ENCODE measurements at places on chromosomes 4 and X.

DNA sequence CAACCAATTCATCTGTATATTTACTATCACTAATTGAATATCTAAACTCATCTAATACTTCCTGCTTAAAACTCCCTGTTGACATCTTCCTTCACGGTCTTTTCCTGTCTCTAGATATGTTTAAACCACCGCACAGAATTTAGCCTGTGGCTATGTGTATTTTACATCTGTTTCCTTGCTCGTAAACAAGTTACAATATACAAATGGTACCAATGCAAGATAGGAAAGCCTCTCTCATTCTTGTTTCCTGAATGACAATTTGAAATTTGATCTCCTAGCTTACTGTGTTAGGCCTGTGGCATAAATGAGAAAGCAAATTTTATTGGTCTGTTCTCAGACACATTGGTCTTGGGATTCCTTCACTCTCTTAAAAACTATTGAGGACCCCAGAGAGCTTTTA, 89.7 kb upstream of the PCDH7 start:
- DNase-seq, result no peak

DNA sequence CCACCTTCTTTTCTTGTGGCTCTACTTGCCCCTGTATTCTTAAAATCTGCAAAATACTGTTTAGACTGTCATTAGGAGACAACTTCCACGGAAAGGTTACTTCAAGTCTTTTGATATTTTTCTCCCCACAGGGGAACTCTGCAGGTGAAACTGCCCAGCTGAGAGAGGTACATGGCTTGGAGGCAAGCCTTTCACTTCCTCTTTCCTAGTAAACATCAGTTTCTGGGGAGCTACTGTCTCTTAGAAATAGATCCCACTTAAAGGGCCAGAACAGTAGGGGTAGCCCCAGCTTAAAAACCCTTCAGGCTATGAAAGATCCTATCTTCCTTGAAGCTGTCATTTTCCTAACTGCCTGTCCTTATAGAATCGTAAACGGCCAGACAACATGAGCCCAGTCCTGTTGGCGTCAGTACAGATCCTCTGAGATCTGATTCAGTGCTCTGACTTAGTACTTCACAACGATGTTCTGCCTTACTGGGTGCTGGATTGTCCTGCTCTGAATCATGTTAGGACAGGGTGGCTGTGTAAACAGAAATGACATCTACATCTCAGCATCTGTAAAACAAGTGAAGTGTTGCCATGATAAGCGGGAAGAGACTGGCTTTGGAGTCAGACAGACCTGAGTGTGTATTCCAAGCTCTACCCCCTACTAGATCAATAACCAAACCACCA, 102.1 kb downstream of the ITIH6 start:
- DNase-seq, result no peak

DNA sequence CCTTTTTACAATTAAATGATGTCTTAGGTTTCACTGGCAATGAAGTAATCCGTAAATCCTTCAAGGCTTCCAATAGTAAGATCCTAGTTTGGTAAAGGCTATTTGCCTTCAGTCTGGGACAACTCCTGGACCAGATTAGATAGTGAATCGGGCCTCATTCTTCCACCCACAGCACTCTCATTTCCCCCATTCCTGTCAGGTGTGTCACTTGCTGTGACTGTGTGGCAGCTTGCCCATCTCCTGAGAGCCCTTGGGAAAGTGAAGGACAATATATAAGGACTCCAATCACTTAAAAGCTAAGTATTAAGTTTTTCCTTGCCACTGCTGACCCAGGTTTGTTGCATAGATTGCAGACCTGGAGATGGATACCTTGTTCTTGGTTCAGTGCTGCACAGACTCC, 3.3 kb upstream of the GASK1B start:
- DNase-seq, result no peak

GRCh38 chr4:13710246-13710885, 82.8 kb upstream of the BOD1L1 start:
- DNase-seq, result no peak

DNA sequence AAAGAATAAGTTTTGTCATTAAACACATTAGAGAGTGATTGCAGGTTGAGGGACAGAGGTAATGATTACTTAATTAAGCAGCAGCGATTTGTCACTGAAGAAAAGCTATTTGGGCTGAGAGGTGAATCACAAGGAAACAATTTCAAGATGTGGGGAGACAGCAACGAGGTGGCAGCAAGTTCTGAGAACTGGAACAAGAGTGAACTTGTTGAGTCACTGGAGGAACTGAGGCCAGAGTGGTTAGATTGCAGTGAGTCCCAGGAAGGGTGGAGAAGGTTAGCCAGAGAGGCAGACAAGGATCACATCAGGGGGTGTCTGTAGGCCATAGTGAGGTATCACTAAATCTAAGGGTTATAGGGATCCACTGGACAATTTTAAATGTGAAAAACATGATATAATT, 57.9 kb upstream of the TMPRSS11A start:
- DNase-seq, result no peak

GRCh38 chr4:100907465-100908454, 389.9 kb upstream of the EMCN start:
- no peak for DNase-seq

GRCh38 chr4:6253111-6253510, 16.5 kb upstream of the WFS1 start:
- no peak for DNase-seq

GRCh38 chrX:2824886-2825285, 3.8 kb upstream of the GYG2 start:
- no peak for DNase-seq

DNA sequence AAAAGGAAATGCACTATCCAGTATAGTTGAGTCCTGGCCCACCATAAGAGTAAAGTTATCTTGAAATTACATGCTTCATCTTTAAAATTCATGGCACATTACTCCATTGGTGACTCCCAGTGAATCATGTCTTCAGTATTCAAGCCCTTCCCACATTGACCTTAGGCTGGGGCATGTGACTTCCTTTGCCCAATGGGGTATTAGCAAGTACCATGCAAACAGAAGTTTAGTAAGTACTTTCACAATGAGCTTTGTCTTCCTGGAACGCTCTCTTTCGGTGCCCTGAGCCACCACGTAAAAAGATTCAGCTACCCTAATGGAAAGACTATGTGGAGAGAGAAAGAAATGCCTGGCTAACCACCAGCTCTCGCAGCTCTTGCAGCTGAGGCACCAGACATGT, 235.4 kb downstream of the HNRNPD start:
- DNase-seq, result no peak

DNA sequence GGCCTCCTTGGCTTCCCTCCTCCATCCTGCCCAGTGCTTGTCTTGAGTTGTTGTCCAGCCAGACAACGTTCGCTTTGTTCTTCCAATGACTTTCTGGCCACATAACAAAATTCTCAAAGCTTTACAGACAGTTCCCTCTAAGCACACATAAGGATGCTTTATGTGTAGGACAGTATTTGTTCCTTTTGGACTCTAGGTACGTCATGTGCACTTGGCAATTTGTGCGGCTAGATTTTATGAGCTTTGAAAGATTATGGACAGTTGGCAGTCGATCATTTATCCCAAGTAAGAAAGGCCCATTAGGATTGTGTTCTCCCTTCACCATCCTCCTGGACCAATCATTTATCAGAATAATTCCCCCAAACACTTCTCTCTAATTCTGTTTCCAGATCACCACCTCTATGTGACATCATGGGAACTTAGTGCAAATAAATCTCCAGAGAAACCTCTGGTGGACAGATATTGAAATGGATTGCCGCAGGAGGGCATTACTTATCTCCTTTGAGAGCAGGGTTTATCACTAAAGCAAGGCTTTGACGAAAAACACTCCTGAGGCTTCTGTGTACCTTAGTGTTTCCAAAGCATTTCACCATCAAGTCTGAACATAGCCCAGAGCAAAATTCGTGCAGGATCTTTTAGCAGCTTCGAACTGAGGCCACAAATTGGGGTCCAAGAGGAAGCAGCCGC, 77.4 kb upstream of the BMPR1B start:
- DNase-seq, result no peak

- no peak for DNase-seq
Measured at GRCh38 chr4:66073961-66074360, 403.7 kb upstream of the EPHA5 start.

DNA sequence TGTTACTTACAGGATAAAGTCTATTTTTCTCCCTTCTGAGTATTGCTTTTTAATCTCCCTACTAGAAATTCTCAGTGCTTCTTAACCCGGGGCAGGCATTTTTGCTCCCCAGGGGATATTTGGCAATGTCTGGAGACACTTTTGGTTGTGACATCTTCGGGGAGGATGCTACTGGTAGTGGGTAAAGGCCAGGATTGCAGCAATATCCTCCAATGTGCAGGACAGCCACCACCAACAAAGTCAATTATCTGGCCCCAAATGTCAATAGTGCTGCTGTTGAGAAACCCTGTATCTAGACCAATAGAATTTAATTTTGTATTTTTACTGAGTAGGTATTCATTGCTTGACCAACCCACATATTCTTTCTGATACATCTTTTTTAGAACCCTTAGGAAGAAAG, 669.5 kb upstream of the MAGEB2 start:
- no peak for DNase-seq

GRCh38 chr4:184534511-184535391, 60.4 kb upstream of the IRF2 start:
- no peak for DNase-seq

DNA sequence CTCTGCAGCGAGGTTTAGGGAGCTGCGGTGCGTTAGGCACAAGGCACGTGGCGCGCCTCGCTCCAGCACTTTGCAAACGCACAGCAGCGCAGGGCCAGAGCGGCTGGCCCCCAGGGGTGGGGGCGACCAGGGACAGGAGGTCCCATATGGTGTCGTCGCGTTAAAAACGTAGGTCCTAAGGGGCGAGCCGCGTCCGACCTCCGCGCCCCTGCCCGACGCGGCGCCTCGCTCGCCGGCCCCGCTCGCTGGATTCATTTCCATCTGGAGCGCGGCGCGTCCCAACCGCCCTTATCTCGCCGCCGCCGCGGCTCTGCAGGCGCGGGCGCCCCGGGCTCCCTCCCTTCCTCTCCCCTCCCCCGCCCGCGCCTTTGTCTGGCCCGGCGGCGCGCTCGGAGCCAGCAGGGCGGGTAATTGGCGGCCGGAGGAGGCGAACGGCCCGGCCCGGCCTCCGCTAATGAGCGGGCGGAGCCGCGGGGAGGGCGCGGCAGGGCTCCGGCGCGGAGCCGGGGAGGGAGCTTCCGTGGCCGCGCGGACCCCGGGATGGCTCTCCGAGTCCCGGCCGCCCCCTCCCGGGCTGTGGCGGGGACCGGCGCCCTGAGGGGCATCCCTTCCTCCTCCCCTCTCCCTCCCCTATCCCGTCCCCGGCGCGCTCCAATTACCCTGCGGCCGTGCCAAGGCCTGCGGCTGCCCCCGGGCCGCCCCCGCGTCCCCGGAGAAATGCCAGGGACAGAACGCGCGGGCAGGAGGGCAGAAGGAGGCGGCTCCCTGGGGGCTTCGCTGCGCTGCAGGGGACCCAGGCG, 409.0 kb downstream of the BCOR start:
- DNase-seq, result no peak

DNA sequence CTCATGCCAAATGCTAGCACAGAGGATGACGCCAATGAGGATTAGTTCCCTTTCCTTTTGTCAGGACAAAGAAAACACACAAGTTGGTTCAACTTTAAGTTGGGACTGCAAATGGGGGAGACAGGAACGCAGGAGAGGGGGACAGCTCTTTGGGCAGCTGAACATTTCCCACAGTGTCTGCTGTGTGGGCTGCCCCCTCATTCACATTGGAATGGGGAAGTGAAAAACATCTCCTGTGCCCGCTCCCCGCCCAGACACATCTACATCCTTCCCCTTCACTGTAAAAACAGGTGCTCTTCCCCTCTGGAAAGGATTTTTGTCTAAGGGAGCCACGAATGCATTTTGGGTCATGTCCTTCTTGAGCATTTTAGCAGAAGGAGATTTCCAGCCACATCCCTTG, 44.5 kb upstream of the TBC1D9 start:
- DNase-seq, result no peak

DNA sequence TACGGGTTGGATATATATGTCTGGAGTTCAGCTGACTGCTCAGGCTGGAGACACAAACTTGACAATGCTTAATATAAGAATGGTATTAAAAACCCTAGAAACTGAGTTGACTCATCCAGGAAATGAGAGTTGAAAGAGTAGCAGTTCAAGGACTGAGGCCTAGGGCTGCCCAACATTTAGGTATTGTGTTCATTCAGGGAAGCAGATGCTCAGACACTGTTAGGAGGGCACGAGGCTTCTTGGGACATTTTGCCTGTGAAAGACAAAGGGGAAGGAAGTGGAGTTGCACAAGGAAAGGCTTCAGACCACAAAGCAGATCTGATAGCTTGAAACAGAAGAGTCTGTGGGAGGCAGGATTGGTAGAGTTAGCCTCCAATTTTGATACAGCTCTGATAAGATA, 52.0 kb upstream of the HS3ST1 start:
- DNase-seq, result no peak

GRCh38 chr4:99404595-99405287, 30.4 kb downstream of the ADH7 start:
- DNase-seq, result no peak

- no peak for DNase-seq
Measured at GRCh38 chr4:145644699-145645098, 25.5 kb downstream of the MMAA start.

DNA sequence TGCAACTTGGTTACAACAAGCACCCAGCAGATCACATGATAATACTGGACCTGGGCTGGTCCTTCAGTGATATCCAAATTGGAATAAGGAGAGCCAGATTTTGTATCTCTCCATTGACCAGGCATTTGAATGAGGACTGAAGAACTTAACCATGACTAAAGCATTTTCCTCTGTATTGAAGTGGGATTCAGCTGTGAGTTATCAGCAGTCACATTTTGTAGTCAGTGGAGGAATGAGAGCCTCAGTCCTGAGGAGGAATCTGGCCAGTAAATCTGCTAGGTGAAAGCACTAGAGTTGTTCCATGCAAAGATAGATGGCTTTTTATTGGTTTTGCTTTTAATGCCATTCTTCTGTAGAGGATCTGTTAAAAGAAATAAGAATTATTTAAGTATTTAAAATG, 1506.0 kb downstream of the PCDH7 start:
- no peak for DNase-seq

- DNase-seq, result no peak
Measured at GRCh38 chr4:140556372-140557085, 12.2 kb downstream of the UCP1 start.

DNA sequence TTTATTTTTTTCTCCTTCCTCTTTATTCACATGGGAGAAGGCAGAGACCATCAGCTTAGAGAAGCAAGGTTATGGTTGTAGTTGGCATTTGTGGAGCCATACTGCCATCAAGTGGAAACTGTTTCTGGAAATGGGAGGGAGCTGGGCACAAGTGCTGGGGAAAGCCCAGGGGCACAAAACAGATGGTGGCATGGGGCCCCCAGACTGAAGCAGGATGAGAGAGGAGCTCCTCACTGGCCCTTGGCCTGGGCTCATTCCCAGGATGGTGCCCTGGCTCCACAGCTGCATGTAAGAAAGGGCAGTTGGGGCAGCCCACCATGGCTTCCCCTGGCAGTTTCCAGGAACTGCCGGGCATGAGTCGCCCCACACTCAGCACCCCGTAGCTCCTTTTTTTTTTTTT, 59.2 kb downstream of the NBDY start:
- DNase-seq, result no peak

- no peak for DNase-seq
Measured at GRCh38 chr4:25466966-25467697, 90.1 kb downstream of the ANAPC4 start.

GRCh38 chr4:143294710-143295275, 41.9 kb upstream of the GAB1 start:
- no peak for DNase-seq
